ENCODE measurements at places on chromosomes 7 and 10.

- no peak for DNase-seq
These were observed 72.6 kb downstream of the COBL start for GRCh38 chr7:51244053-51244452.

GRCh38 chr7:816751-817671, 15.3 kb upstream of the SUN1 start:
- no peak for DNase-seq

DNA sequence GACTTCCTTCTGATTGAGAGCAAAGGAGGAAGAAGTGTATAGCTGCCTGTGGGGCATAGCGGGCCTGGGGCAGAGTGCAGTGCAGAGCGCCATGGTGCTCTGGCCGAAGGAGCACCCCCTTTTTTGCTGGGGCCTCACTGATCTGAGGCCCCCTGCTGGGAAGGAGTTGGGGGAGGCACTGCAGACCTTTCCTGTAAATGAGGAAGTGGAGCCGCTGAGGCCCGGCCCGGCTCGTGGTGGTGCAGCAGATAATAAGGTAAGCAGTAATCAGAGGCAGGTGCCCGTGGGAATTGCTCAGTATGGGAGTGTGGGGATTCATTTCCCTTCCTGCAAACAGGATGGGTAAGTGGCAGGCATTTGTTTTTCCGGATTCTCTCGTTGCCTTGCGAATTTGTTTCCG, 373.7 kb upstream of the MKI67 start:
- DNase-seq: no peak

DNA sequence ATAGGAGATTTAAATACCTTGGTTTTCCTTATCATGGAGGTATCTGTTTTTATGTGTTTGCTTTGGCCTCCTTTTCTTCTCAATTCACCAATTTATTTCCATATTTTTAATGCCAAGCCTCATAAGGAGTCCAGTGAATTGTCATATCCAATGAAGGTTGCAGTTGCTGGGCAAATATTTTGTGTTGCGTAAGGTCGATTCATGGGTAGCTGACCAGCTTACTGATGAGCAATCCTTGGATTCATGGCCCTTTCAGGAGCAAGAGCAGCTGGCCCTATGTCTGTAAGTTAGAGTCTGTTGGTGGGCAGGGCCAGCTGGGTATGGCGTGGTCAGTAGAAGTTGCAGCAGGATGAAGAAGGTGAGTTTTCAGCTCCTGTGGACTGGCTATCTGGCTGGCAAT, 182.9 kb downstream of the PFKFB3 start:
- DNase-seq: no peak

GRCh38 chr7:74467876-74468275, 14.2 kb downstream of the GTF2IRD1 start:
- no peak for DNase-seq

GRCh38 chr7:151608031-151608551, 88.4 kb upstream of the RHEB start:
- DNase-seq: no peak

- no peak for DNase-seq
These were observed 127.7 kb downstream of the ATE1 start for GRCh38 chr10:121800146-121800545.

- no peak for DNase-seq
These were observed 104.3 kb downstream of the KCNMA1 start for GRCh38 chr10:77533146-77533886.

DNA sequence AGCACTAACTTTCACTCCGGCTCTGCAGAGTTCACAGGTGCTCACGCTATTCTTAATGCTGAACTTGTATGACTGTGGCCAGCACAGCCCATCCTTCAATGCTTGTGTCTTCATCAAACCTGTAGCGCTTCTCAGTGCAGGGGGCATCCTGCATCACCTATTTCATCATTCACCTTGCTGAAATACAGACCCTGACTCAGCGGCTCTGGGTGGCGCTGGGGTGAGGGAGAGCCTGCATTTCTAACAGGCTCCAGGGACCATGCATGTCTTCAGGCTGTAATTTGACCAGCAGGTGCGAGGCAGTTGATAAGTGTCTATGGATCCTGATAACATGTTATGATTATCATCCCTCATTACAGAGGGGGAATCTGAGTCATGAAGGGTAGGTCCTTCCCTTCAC, 89.3 kb downstream of the VOPP1 start:
- no peak for DNase-seq

DNA sequence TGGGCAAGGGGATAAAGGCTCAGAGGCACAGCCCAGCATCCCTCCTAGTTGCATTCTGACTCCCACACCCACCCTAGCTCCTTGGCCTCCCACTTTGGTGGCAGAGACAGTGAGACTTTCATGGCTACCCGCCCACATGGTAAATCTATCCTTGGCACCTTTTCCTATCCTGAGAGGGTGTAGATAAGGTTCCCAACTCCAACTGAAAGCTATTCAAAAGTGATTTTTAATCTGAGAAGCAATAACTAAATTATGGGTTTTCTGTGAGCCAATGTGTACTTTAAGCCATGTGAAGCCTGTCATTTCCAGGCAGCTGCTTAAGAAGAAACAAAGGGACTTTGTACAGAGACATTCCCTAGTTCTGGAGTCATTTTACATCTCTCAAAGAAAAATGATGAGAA, 9.1 kb downstream of the LAMB1 start:
- DNase-seq: no peak

- no peak for DNase-seq
These were observed 86.5 kb downstream of the DKK1 start for GRCh38 chr10:52400562-52400961.

- no peak for DNase-seq
These were observed 45.0 kb upstream of the STK17A start for GRCh38 chr7:43537765-43538403.

GRCh38 chr7:148856578-148856881, 27.6 kb downstream of the EZH2 start:
- DNase-seq: no peak

GRCh38 chr10:78435484-78436221, 402.0 kb downstream of the RPS24 start:
- DNase-seq: no peak

- DNase-seq: no peak
These were observed 178.3 kb downstream of the AUTS2 start for GRCh38 chr7:69776611-69777010.

- DNase-seq: no peak
These were observed 64.3 kb upstream of the ZNF438 start for GRCh38 chr10:31095677-31096560.

DNA sequence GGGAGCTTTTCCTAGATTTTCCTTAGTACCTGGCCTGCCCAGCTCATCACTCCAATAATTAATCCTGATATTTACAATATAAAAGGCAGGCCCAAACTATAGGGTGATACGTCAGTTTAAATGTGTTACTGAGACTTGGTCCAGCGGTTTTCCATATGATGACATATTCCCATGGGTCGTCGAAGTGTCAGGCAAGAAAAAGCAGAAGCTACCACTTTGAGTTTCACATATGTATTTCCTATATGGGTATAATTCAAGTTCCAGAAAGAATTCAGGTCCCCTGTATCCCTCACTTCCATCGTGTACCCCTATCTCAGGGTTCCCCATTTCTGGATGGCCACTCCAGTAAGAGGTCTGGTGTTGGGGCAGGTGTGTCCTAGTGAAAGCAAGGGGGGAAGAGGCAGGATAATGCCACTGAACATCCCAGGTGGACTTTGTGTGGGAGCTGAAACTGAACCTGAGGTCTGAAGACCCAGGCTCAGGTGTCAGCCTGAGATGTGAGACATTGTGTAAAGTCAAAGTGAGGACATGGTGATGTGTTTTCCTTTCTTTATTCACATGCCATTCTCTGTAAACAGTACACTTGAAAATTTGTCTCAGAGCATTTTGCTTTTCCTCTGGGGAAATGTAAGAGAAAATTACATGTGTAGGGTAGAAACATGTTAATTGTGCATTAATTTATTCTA, 167.8 kb downstream of the PLXDC2 start:
- DNase-seq: no peak

- no peak for DNase-seq
These were observed 98.4 kb upstream of the FRMD4A start for GRCh38 chr10:14429043-14429700.

GRCh38 chr10:66537186-66537585, 388.6 kb upstream of the LRRTM3 start:
- DNase-seq: no peak

GRCh38 chr7:100583132-100584053, 2.5 kb downstream of the LRCH4 start:
- peak; percentile 33 for DNase-seq

GRCh38 chr10:125118011-125118611, 42.3 kb downstream of the CTBP2 start:
- no peak for DNase-seq

DNA sequence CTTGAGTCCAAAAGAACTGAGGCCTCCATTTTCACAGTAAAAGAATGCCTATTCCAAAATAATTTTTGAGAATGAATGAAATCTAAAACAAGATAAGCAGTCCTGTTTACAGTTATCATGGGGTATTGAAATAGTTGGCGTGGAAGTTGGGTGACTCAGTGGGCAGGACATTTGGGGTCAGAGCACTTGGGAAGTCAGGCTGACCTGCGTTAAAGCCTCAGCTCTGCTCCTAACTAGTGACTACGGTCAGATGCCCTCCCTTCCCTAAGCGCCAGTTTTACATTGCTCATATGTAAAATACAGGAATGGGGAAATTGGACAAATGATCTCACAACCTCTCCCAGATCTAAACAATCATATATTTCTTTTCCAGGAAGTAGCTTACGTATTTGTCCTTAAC, 2.3 kb upstream of the PAPSS2 start:
- no peak for DNase-seq

- DNase-seq: no peak
These were observed 1.2 kb downstream of the MNX1 start for GRCh38 chr7:157009170-157009777.

DNA sequence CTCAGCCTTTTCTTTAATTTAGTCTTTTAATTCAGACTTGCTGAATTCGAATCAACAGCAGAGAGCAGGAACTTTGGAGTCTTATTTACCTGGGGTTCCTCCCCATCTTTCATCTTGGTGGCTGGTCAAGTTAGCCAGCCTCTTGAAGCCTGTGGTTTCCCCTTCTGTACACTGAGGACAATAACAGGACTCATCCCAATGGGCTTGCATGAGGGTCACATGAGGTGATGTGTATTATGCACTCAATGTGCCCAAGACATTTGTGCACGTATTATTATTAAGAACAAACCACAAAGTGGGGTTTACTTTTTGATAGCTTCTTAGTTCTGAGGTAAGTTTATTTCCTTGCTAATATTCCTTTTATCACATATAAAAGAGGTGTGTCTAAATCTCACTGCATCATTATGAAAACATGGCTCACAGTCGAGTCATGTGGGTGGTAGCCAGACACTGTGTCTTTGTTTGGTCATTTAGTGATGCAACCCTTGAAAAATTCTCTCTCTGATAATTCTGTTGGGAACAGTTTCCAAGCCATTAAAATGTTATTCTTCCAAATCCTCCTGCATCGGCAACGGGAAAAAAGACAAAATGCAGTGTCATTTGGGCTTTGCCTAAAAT, 86.5 kb upstream of the GRB10 start:
- DNase-seq: no peak

- no peak for DNase-seq
These were observed 27.8 kb downstream of the ZNRF2 start for GRCh38 chr7:30312178-30312577.

GRCh38 chr10:99339077-99339476, 9.9 kb downstream of the CNNM1 start:
- no peak for DNase-seq

DNA sequence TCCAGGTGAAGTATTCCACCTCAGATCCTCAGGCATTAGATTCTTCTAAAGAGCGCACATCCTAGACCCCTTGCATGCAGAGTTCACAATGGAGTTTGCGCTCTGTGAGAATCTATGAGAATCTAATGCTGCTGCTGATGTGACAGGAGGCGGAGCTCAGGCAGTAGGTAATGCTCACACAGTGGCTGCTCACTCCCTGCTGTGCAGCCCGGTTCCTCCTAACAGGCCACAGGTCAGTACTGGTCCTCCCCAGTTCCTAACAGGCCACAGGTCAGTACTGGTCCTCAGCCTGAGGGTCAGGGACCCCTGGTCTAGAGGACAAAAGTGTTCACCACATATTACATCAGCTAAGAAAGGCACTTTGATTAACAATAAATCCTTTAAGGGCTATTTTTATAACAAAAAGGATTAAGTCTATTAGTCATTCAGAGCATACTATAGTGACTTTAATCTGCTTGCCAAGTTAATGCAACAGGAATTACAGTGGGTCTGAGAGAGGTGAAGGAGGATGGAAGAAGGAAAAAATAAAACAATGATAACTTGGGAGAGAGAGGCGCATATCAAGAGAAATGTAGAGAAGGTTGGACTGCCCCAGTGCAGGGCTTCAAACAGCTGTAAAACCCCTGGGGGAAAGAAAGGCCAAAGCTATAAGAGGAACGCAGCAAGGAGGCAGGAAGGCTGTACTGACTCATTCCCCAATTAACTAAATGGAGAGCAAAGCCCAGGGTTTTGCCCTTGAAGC, 49.2 kb downstream of the CUL2 start:
- DNase-seq: no peak

- no peak for DNase-seq
These were observed 98.7 kb downstream of the CALCR start for GRCh38 chr7:93475811-93476210.

DNA sequence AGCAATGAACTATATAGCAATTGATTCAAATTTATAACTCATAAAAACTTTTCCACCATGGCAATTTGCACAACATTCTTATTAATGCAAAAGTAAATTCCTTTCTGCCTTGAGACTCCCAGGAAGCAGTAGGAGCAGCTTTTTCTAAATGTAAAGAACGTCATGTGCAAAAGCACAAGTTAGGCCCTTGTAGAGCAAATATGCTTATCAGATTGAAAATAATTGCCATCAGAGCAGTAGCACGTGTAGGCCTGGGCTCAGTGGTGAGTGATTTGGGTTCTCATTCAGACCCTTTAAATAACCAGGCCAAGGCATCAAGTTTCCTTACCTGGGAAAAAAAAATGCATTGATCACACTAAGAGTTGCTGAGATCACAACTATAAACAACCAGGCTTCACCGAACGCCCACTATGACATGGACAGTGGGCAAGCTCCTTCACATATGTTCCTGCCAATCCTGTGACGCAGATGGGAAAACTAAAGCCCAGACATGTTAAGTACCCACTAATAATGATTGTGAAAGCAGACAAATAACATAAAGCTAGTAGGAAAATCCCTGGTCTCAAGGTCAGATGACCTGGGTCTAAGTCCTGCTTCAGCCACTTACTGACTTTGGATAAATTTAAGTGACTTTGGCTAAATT, 22.1 kb upstream of the SAR1A start:
- DNase-seq: no peak

GRCh38 chr10:19576576-19576975, 239.7 kb upstream of the PLXDC2 start:
- DNase-seq: no peak

DNA sequence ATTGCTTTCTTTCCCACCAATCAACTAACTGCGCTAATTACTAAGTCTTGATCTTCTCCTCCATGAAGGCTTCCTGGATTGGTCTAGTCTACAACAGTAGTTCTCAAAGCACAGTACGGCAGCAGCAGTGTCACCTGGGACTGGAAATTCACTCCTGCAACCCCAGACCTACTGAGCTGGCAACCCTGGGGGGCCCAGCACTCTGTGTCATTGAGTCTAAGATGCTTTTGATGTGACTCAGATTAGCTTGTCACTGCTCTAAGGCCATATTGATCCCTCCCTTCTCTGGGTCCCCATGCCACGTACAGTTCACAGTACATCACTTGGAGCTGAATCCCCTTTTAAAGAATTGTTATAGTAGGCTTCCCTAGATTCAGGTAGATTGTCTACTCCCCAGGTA, 65.7 kb upstream of the KMT2C start:
- DNase-seq: no peak

All from activated CD8-positive, alpha-beta memory T cell treated with anti-CD3 and anti-CD28 coated beads for 1 hour (primary cell).